Foreskin keratinocyte (primary cell): ENCODE measurements at places on chromosomes 7 and 10.

DNA sequence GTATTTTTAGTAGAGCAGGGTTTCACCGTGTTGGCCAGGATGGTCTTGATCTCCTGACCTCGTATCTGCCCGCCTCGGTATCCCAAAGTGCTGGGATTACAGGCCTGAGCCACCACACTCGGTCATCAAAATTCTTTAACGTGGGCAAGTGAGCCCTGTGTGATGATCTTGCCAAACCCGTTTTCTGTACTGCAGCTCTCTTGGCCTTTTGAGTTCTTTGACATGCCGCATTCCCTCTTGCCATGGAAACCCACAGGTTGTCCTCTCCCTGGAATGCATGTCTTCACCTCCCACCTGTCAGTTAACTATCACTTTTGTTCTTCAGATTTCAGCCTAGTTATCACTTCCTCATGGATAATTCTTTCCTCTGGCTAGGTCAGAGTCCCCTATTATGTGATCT lies 5.0 kb downstream of the NUP205 start:
- peak; percentile 37 for DNase-seq

- DNase-seq: peak; percentile 26
Observed at GRCh38 chr7:25926451-25926850, 225.5 kb upstream of the NFE2L3 start.

DNA sequence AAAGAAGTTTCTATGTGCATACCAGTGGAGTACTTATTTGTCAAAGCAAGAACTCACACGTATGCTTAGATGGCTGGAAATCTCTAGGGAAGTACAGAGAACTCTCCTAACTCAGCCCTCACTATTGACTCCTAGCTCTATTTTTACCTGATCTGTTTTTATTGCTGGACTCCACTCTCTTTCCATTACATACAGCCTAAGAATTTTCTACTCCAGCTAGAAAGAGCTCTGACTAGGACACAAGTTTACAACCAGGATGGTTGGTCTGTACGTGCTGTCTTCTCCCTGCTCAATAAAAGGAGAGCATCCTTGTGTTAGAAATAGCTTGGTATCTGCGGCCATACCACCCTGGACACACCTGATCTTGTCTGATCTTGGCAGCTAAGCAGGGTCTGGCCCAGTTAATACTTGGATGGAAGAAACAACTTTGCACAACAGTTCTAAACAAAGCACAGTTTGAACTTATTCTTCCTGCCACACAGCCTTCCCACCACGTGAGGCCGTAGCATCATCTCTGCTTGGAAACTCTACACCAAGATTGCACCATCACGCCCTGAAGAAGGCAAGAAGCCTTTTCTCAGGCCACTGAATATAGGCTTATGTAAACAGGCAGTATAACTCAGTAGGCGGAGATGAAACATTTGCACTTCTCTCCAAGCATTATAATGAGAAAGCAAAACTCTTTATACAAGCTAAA lies 50.7 kb downstream of the KCNMA1 start:
- DNase-seq: no peak

- DNase-seq: peak; percentile 21
Observed at GRCh38 chr10:21516242-21517131, 9.0 kb downstream of the SKIDA1 start.

DNA sequence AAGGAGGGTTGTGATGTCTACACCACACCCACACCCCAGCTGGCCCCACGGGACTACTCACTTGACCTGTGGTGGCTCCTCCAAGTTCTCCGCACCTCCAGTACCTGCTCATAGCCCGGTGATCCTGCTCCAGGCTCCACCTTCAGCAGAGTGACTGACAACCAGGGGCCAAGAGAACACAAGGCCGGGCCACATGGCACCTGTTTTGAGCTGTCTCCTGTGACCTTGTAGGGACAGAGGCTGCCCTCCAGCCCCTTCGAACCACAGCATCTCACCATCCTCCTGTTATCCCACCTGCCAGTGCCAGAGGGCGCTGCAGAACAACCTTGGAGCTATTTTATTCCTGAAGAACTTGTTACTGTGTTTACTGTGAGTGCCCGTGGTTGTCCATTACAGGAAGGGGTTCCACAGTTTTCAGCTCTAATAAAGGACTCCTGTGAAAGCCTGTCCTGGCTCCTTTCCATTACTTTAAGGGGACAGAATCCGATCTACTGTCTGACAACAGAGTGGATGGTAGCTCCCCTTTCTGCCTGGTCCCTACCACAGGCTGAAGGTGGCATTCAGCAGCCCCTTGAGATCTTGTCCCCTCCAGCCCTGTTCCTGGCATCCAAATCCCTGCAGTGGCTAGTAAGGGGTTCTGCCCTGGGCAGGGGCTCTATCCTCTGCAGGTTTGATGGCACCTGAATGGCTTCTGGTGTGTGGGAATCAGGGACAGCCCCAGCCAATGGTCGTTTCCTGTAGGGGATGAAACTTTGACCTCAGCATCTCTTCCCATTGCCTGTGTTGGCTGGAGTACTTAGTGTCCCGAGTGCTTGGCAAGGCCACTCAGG lies 50.8 kb downstream of the C10orf120 start:
- peak; percentile 2 for DNase-seq
